ENCODE measurements at places on chromosomes 4 and X. TPM values are rescaled to one million over a fixed set of nuclear protein-coding genes. Genes with fewer than 3 reads are reported as not detected.

GRCh38 chr4:156672492-156673305, 298.9 kb downstream of the PDGFC start:
- peak; percentile 87 for DNase-seq

GRCh38 chrX:40050532-40050931, 47.2 kb downstream of the BCOR start:
- no peak for DNase-seq

GRCh38 chr4:137641544-137641943, 109.2 kb upstream of the PCDH18 start:
- DNase-seq = peak; percentile 18

GRCh38 chrX:47936224-47936939, 67.4 kb downstream of the ZNF182 start:
- DNase-seq = no peak

Gene NR3C2
- total RNA-seq = 2.5 TPM
